ENCODE measurements at places on chromosomes 16 and 17.

GRCh38 chr16:47644166-47644565 lies 183.0 kb downstream of the PHKB start:
- DNase-seq: peak; percentile 94

DNA sequence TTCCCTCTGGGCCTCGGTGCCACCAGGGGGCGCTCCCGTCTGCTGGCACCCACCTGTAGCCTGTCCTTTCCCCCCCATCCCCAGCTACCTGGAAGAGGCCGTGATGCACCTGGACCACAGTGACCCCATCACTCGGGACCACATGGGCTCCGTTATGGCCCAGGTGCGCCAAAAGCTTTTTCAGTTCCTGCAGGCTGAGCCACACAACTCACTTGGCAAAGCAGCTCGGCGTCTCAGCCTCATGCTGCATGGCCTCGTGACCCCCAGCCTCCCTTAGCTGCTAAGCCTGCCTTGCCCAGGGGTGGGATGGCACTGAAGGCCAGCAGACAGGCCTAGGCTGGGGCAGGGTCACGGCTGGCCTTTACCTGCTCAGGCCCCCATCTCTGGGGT lies 818 bp upstream of the NRN1L start:
- peak; percentile 38 for DNase-seq

- no peak for DNase-seq
Observed at GRCh38 chr17:78761789-78762406, 20.2 kb downstream of the CYTH1 start.

GRCh38 chr16:66566051-66566901 lies at the start of gene CMTM1:
Gene CMTM1, plus strand, starts transcription at chr16:66566439. Its CDS starts 75 bp downstream, at chr16:66566514.
- no peak for DNase-seq

- DNase-seq: no peak
Observed at GRCh38 chr17:79005063-79005861, 4.3 kb downstream of the CANT1 start.

- no peak for DNase-seq
Observed at GRCh38 chr16:50305441-50306061, 39.2 kb downstream of the ADCY7 start.

GRCh38 chr17:4449736-4450135 lies 16.0 kb downstream of the SPNS3 start:
- DNase-seq: no peak

- peak; percentile 89 for DNase-seq
Observed at GRCh38 chr17:1515640-1516387, 598 bp downstream of the INPP5K start.

GRCh38 chr17:57276621-57277020 lies 20.3 kb downstream of the MSI2 start:
- no peak for DNase-seq

GRCh38 chr17:40846515-40847144 lies 20.4 kb downstream of the KRT12 start:
- DNase-seq: peak; percentile 4

- DNase-seq: no peak
Observed at GRCh38 chr17:21186399-21187187, 27.4 kb downstream of the TMEM11 start.

- peak; percentile 6 for DNase-seq
Observed at GRCh38 chr17:59287452-59287851, 44.0 kb upstream of the YPEL2 start.

DNA sequence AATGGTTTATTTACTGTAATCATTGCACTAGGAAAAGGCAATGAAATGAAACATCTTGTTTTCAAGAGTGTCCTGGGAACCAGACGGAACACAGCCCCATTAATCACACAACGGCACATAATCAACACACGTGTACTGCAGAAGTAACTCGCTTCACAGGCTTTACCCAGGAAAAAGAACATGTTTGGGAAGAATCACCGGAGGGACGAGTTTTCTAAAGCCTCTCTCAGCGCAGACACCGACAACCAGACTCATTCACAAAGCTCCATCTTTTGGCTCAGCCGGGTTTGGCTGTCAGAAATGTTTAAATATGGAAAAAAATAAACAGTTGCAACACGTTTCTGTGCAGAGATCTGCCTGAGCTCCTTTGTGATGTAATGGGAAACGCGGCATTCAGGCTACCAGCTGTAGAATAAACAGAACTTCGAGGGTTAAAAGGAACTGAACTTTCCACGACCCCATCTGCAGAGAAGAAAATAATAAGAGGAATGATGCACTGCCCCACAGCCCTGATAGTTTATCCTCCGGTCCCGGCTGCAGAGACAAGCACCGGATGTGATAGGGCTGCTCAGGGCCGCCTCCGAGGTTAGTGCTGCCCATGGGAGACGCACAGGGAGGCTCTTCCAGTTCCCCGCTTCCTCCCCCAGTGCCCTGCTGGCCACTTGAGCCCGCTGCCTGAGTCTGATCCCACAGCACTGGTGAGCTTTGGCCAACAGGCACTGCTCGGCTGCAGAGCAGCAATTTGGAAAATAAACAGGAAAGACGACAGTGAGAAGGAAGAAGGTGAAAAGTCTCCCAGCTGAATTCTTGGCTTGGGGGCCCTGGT lies 119.8 kb downstream of the HIC1 start:
- peak; percentile 96 for DNase-seq

DNA sequence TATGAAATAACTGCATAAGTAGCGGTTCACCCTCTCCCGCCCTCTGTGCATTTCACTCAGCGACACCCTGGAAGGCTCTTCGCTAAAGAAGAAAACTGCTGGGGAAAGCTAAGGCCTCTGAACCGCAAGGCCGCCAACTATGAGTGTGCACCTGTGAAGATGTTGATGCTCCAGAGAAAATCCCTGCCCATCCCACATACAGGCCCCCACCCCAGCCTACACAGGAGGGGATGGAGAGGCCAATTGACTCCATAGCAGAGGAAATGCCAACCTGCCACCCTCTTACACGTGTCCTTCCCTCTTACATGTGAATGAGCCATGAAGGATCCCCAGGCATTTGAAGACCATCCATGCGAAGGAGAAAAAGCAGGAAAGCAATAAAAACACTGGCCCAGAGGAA lies 104.8 kb downstream of the MGAT5B start:
- no peak for DNase-seq

DNA sequence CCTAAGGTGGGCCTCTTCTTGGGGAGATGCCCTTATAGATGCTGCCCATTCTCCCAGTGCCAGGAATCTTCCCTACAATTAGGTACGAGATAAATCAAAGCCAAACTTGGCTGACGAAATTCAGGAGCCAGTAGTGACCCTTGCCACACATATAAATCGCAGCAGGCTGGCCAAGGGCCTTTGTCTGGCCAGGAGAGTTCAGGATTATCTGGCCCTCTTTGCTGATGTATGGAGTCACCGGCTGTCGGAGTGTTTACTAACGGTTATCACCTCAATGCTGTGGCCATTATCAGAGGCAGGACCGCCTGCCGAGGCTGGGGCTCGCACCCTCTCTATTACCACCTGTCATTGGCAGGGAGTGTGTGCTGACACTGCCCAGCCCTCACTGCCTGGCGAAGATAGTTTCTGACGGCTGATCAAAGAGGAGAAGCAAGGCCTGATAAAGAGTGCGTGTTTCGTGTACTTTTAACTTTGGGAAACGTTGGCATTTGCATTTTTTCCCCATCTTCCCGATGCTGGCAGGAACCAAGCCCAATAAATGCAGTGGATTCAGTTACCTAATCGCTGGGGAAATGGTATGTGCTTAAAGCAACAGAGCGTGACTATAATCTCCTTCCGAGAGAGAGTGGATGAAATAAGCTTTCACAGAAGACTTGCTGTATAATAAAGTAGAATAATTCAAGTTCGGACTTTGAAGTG lies 32.8 kb upstream of the TBX2 start:
- DNase-seq: no peak

DNA sequence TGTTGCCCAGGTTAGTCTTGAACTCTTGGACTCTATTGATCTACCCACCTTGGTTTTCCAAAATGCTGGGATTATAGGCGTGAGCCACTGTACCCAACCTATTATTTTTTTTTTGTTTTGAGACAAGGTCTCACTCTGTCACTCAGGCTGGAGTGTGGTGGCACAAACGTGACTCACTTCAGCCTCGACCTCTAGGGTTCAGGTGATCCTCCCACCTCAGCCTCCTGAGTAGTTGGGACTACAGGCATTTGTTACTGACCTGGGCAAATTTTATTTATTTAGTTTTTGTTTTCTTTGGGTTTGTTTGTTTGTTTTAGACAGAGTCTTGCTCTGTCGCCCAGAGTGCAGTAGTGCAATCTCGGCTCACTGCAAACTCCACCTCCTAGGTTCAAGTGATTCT lies 4.0 kb downstream of the SAT2 start:
- DNase-seq: no peak

DNA sequence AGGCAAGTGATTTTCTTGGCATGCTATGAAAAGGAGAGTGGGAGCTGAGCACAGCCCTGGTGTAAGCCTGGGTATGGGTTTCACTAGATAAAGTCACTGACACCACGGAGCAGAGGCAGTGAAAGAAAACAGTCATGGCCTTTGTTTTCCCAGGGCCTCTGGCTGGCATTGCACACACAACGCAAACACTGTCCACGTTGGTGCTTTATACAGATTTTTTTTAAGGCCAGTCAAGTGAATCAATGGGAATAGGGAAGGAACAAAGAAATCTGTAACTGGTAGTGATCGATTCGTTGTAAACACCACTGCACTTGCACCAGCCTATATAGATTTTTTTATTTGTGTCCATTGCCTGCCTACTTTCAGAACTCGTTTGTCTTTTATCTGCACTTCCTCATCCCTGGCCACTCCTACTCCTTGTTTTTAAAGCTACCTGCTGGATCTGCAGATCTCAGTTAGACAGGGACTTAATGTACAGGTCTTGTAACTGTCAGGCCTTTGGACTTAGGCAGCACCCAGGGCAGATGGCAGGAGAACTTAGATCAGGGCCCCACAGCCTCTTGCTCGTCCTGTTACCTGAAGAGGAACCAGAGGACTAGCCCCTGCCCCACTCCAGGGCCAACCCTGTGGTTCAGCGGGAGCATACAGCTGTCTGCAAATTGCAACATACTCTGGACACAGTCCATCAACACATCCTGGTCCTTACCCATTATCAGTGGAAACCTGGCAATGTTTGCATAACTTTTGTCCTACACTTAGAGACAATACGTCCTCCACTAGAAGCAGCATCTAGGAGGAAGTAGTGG lies 10.6 kb upstream of the TMIGD1 start:
- DNase-seq: peak; percentile 29

GRCh38 chr16:4081047-4081446 lies 35.2 kb downstream of the ADCY9 start:
- DNase-seq: no peak

GRCh38 chr16:154217-155030 lies 2.0 kb downstream of the HBZ start:
- DNase-seq: peak; percentile 31

DNA sequence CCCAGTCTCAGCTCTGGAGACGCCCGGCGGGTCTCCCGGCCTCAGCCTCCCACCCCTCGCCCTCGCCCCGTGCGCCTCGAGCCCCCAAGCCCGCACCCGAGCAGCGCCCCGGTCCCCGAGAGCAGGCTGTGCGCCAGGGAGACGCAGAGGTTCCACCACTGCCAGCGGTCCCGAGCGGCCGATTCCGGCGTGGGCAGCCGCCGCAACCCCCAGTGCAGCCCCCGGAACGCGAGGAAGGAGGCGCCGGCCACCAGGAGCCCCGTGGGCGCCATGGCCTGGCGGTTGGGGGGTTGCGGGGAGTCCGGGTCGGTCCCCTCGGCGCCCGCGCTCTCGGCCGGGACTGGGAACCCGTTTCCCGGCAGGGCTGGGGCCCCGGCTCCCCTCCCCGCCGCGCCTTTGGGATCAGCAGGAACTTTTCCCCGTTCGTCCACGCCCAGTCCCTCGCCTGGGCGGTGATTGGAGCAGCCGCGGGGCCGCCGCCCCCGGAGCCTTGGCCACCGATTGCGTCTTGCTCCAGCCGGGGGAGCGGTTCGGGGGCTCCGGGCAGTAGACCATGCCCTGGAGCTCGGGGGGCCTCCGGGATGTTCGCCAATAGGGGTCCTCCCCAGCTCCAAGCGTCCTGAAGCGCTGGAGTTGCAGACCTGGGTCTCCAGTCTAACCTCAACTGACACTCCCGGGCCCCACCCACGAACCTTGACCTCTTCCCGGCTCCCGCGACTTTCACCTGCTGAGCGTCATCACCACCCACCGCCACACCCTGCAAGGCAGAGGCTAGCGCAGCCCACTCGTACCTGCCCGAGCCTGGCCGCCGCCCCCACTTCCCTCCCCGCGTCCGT lies at the start of gene TLCD2:
Gene TLCD2 (minus strand): TSS at position 407 of the 836 bp plus-strand sequence. CDS start 135 bp downstream, at position 272.
- DNase-seq: peak; percentile 71

DNA sequence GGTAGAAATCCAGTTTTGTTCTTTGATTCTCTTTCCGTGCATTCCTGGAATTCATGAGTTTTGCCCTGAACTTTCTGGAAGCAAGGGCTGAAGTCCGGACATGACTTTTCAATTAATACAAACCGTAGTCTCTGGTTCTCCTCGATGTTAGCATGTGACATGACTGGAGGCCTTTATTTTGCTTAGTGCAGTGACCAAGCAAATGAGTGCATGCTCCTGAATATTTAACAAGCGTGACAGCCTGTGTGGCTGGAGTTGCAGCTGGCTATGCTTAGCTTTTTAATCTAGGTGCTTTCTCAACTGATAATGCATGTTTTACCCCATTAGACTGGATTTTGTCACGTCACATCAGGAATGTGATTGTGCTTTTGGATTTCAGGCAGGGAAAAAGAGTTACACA lies 302.1 kb downstream of the MAP2K6 start:
- peak; percentile 37 for DNase-seq

DNA sequence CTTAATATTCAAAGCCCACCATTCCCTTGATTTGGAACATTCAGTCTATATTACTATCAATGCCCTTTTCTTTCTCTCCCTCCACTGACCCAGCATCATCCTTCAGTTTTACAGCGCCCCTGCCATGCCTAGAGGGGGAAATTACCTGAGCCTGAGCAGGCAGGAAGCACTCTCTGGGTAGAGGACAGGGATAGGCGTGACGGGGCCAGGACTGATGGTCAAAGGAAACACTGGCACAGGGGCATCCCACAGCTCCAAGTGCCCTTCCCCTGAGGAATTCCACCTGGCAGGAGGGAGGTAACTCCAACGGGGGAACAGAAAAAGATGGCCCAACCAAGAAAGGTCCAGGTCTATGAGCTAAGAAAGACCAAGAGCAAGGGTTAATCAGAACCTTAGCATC lies 10.0 kb downstream of the CTC1 start:
- no peak for DNase-seq
